ENCODE measurements at places on chromosomes 1 and 21.

DNA sequence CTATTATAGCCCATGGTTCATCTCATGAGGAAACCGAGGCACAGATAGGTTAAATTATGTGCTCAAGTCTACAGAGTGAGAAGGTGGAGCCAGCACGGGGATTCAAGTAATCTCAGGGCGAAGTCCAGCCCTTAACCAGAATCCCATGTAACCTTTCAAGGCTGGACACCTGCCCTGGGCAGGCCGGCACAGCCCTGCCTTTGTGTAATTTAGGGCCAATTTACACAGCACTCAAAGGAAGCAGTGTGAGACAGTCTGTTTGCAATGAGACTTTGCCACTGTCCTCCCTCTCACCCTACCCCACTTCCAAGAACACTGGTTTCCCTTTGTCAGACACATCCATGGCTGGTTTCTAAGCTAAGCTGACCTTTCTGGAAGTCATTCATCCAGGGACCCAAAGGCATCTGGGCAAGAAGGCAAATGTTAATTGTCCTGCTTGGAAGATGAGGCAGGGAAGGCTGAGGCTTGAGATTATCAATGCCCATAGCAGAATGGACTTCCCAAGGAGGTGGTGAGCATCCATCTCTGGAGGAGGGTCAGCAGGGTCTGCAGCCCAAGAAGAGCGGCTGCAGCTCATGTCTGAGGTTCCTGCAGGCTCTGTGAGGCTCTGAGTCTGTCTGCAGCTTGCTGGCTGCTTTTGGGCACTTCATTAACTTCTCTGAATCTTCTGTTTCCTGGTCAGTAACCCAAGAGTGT lies 159.2 kb downstream of the TRABD2B start:
- no peak for DNase-seq

GRCh38 chr21:30962013-30962412 lies 76.3 kb downstream of the KRTAP19-8 start:
- DNase-seq = no peak

DNA sequence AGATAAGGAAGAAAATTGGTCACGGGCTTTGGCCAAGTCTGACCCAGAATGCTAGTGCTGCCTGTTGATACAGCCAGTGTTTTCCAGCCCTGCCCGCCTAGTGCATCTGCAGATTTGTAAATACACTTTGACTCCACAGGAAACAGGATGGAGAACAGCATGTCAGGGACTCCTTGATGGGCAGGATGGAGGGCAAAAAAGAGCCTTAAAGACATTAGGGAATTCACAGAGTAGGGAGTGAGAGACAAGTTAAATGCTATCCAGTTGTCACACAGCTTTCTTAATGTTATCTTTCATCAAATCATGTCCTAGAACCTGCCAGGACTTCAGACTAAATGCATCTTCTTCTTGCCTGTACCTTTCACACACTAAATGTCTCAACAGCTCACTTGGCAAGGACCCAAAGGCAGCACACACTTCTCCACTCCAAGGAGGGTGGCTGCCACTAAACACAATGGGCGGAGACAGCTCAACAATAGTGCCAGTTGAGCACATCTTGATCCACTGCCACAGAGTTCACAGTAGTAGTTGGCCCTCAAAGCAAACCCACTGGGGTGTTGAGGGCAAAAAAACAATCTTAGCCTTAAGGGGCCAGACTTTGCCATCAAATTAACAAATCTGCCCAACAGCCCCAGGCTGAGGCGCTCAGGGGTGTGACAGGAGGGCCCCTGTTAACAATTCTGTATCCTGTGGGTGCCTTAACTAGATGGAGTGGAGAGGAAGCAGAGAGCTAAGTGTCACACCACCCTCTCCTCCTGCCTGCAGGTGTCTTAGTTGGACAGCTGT lies 2.7 kb downstream of the HIVEP3 start:
- DNase-seq = peak; percentile 22

DNA sequence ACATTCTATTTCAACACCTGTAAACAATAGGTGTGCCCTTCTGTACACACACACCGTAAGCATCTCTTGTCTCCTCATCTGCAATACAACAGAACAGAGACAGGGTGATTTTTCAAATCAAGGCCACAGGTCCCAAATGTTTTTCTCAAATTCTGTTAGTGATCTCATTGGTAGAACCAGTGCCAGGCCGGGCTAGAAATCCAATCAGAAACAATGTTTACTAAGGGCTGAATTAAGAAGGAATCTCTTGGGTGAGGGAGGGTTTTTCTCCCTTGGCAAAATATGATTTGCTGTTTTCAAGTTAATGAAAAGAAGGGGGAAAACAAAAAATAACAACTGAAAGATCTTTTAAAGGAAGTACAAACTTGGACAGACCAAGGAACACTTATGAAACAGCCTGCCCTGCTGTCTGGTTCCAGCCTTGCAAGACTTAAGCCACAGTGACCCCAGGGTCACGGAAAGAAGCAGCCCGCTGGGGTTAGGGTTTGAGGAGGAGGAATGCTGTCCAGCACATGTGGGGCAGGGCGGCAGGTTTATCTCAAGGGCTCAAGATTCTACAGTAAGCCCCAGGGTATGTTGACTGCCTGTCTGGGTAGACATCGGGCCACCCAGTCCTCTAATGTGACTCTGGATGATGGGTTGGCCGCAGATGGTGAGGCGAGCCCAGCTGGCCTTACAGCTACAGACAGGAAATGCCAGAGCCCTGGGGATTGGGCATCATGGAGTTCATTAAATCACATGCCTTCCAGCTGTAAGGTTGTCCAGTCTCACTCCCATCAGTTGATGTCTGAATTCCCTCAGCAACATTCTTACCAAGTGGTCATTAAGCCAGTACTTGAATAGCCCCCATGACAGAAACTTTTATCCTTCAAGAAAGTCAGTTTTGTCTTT lies 73.3 kb upstream of the SLC44A3 start:
- DNase-seq = no peak

- DNase-seq = no peak
Measured at GRCh38 chr1:228365271-228366061, 41.2 kb downstream of the TRIM11 start.

DNA sequence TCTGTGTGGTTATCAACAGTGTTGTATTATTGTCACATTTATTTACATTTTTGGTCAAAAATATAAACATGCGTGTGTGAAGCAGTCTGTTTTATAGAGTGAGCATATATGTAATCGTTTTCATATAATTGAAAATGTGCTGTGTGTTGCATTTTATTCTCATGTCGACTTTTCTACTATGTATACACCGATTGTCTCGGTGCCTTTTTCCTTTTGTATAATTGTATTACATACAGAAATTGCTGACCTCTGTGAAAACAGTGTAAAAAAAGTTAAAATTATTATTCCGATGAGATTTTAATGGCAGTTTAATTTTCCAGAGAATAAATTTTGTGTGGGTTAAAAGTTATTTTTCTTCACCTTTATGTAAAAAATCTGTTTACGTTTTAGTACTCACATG lies 62.4 kb upstream of the SERTAD4 start:
- DNase-seq = no peak

DNA sequence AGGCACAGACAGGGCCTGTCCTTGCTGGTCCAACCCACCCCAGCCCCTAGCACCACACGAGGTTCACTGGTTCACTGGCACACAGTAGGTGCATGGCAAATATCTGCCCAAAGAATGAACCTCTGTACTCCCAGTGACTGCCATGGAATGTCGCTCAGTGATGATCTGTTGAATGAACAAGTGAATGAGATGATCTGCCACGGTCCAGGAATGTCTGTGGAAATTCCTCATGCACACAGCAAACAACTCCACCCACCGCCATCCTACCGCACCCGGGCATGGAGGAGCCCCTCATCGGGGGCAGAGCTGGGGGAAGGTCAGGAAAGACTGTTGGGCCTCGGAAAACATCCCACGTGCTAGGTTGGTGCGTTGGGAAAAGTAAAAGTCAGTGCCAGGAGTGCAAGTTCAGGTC lies 1.7 kb downstream of the HSPG2 start:
- no peak for DNase-seq

DNA sequence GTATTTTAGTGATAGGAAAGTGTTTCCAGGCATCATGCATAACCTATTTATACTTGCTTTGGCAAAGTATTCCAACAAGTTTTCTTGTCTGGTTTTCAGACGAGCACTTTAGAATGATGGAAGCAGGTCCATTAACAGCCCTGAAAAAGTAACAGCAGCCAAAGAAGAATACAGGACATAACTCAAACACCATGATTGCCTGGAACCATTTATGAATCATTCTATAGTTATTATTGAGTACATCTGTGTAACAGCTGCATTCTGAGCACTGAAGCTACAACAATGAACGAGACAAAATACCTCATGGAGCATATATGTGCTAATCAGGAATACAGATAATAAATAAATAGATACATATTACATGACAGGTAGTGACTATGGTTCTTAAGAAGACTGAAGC lies 12.6 kb downstream of the IL10RB start:
- no peak for DNase-seq

GRCh38 chr1:87246436-87246835 lies 82.2 kb upstream of the LMO4 start:
- no peak for DNase-seq

DNA sequence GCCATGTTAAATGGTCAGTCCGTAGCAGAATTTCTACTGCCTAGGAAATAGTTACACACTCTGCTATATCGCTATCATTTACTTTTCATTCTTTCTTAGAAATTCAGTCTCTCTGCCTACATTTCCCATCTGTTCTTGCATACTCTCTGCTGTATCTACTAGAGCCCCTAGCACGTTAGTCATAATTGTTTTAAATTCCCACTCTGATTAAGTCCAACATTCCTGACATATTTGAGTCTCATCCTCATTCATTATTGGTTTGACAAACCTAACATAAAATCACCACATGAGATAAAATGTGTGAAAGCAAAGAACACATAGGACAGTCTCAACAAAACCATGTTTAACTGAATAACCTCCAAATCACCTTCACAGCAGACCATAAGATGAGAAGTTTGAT lies 513.6 kb downstream of the PLPP3 start:
- DNase-seq = no peak

DNA sequence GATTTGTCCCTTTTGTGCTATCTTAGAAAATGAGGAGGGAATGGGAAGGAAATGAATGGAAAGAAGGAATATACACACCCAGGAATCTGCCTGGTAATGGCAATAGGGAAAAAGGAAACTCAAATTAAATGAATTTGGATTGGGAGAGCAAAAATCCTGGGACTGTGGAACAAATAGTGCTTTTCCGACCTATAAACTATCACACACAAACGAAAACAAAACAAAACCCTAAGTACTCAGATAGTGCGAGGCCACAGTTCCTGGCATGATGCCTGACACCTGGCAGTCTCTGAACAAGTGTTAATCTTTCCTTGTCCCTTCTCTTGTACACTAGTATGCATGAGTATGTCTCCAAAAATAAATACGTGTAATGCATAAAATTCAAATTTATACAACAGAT lies 319.8 kb upstream of the SPAG17 start:
- no peak for DNase-seq

GRCh38 chr1:3405974-3406867 lies 48.2 kb upstream of the ARHGEF16 start:
- DNase-seq = no peak

- DNase-seq = no peak
Measured at GRCh38 chr1:27339213-27339612, 2.6 kb upstream of the SYTL1 start.

DNA sequence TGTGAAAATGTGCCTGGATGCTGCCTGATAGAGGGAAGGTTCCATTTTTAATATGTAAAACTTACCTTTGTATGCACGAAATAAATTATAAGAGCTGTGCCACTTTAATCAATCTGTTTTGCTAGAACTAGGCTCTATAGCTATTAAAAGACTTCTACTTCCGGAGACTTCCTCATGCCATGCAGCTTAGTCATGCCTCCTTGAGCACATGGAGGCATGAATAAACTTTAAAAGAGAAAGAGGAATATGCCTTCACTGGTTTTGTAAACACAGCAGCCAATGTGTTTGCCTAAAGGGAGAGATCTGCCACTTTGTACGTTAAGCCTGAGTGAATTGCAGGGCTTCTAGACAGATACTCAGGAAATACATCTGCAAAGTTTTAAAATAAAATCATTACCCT lies 604.6 kb downstream of the LRRIQ3 start:
- no peak for DNase-seq

DNA sequence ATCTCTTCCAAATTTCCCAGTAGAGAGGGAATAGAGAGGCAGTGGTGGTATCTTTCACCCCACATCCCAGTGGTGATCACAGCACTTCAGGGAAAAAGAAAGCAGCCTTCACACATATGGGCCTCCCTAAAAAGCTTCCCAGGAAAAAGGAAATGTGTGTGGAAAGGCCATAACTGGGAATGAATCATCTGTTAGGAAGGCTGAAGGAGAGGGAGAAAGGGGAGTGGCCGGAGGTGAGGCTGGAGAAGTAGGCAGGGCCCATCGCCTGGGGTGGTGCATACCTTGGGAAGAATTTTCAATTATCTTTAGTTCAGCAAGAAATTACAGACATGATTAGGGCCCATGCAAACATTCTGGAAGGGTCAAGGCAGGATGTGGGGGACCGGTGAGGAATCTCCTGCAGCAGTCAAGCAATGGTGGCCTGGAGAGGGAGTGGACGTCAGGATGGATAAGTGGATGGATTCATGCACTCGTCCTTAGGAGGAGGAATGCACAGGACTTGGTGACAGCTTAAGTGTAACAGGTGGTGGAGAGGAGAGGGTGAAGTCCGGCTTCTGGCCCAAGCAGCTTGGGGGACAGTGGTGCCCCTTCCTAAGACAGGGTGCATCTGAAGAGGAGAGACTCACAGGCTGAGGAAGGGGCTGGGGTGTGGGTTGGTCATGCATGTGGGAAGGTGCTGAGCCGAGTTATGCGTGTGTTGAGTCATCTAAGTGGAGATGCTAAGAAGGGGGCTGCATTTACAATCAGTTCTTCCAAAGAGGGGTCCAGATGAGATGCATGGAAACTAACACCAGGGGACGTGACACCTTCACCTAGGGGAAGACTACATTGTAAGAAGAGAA lies 17.9 kb downstream of the HIVEP3 start:
- no peak for DNase-seq

- no peak for DNase-seq
Measured at GRCh38 chr1:55310505-55310971, 95.4 kb upstream of the USP24 start.

GRCh38 chr21:17636711-17637110 lies 24.0 kb upstream of the BTG3 start:
- no peak for DNase-seq

- no peak for DNase-seq
Measured at GRCh38 chr1:51627672-51628071, 10.8 kb downstream of the OSBPL9 start.

DNA sequence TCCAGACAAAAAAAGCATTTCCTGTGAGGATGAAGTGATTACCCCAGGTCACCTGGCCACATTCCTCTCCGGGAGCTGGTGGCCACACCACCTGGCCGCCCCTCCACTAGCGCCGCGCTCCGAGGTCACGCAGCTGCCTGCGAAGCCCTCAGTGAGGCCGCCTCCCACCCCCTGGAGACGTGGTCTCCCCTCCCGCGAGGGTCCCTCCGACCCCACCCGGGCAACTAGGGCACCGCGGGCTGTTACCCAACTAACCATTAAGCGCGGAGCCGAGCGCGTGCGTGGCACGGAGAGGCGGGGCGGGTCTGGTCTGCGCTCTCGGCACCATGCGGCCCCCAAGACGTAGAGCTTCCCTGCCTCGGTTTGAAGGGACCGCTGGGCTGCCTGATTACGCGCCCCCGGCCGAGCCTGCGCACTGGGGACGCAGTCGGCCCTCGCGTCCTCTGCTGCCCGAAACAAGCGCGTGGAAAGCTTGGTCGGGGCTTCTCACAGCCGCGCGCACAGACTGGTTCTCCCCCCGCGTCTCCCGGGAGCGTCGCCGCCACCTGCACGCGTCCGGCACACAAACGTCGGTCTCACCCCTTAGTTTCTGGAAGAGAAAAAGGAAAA lies 106.5 kb downstream of the SLC16A1 start:
- DNase-seq = no peak

GRCh38 chr1:12409681-12410080 lies 179.9 kb downstream of the VPS13D start:
- DNase-seq = no peak

GRCh38 chr1:84842748-84843231 lies 50.2 kb downstream of the LPAR3 start:
- no peak for DNase-seq
